ENCODE measurements at places on chromosomes 3 and 15.

DNA sequence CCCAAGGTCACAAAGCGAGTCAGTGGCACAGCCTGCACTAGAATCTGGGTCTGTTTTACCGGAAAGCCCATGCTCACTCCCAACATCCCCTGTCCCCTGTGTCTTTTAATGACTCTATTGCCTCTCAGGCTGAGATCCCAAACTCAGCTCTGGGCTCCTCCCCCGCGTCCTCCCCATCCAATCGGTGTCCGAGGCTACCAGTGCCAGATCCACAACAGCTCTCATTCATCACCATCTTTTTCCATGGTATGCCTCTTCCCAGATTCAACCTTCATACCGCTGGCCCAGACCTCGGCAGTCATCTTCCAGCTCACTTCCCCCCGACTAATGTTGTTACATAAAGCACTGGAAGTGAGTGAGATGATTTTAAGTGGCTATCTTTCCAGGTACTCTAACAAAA, 16.1 kb upstream of the KY start:
- DNase-seq = no peak

- DNase-seq = no peak
These were observed 8.3 kb downstream of the EOGT start for GRCh38 chr3:69005071-69005790.

- no peak for DNase-seq
These were observed 94.1 kb downstream of the SENP2 start for GRCh38 chr3:185680231-185680630.

DNA sequence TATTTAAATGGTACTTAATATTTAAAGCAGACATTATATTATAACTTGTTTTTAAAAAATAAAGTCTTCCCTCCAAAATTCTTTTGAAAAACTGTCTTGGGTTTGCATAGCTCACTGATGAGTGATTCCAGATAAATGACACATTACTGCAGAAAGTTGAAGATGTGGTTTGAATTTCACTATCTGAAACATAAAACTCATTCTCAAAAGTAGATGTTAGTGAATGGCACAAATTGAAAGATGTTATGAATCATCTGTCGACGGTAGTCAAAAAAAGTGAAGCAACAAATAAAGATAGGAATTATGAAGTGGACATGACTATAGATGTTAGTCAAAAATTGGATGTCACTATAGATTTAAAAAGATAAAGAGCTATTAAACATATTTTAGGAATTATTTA, 280.5 kb downstream of the GAP43 start:
- DNase-seq = no peak

- no peak for DNase-seq
These were observed 2.6 kb upstream of the BCL2A1 start for GRCh38 chr15:79973456-79974195.

DNA sequence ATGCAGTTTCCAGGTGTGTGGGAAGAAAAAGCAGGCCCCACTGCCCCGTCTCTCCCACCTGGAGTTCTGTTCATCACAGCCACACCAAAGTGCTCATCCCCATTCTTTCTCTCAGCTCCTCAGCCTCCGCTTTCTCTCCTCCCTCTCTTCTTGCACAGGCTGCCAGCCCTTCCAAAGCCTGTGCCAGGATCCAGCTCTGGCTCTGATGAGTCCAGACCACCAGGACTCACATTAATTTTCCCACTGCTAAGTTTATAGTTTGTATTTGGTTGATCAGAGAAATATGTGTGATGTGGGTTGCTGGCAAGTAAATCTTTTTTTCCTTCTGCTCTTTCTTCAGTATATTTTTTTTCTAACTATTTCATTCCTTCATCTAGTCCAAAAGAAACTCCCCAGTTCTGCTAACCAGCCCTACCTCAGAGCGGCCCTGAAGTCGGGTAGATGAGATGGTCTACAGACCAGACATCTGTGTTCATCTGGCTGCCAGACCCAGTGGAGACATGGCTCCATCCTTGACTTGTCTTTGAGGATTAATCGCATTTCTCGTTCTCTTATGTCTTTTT, 49.8 kb downstream of the BOC start:
- no peak for DNase-seq

- no peak for DNase-seq
These were observed 81.1 kb downstream of the IQCH start for GRCh38 chr15:67335534-67336222.

DNA sequence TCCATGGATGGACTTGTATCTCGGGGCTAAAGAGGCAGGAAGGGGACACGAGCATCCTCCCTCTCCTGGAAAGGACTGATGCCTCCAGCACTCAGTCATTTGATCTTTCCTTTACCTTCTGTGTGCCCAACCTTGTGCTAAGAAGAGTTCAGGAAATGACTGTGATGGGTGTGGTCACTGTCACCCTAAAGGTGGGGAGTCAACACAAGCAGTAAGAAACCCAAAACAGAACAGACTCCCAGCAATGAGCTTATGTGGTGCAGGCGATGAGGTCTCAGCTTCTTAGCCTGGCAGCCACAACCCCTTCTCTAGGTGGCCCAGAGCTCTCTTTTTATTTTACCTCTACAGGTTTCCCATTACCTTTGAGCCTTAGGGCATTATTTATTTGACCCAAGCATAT, 3.8 kb downstream of the MPI start:
- DNase-seq = no peak

DNA sequence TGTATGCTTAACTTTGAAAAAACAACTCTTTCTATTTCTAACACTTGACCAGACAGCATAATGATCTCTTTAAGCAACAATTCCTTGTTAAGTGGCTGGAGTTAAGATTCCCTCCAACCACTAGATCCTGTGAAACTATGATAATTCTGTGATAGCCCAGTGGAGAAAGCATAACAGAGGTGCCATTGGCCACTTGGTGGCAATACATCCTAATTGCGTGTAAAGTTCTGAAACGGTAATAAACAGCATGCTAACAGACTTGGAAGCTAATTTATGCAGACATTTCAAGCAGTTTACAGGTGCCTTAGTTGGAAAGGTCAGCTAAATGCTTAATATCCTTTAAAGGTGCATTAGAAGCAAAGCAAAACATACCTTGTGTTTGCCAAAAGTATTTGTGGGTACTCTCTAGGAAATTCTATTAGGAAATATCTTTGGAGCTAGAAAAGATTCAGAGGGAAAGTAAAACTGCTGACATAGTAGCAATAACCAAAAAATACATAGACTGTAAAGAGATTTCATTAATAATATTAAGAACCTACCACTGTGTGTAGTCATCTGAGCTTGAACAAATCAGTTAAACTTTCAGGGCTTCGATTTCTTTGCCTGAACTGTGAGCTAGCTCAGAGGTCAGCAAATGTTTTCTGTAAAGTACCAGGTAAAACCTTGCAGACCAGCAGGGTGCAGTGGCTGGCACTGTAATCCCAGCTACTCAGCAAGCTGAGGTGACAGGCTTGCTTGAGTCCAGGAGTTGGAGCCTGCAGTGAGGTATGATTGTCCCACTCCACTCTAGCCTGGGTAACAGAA, 19.0 kb upstream of the CSTA start:
- DNase-seq = no peak

DNA sequence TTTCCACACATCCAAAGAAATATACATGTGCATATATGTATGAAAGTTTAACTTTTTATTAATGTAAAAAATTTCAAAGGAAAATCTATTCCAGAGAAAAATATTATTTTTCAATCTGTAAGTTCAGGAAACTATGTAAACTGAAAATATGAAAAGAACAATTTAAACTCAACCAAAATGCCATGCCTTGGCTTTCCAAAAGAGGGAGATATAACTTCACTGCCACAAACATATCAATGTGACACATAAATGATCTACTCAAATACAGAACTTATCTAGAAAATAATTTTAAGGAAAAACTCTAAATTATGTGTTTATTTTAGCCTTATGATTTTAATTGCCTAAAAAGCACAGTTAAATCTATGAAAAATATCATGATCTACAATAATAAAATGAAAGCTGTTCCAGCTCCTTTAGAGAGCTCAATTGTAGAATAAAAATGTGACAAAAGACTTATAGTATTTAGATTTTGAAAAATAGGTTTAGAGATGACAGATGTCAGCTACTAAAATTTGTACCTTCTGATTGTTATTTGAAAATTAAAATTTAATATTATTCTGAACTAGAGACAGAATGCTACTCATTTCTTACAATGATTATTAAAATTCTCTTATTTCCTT, 94.8 kb downstream of the GBE1 start:
- DNase-seq = no peak

GRCh38 chr3:124281453-124282316, 289.8 kb upstream of the ROPN1 start:
- DNase-seq = no peak

GRCh38 chr3:22612927-22613326, 590.2 kb upstream of the UBE2E2 start:
- DNase-seq = no peak

GRCh38 chr3:103657756-103658155, 1222.9 kb downstream of the ZPLD1 start:
- no peak for DNase-seq

- DNase-seq = peak; percentile 5
These were observed 98.8 kb downstream of the AKAP13 start for GRCh38 chr15:85479071-85479647.

DNA sequence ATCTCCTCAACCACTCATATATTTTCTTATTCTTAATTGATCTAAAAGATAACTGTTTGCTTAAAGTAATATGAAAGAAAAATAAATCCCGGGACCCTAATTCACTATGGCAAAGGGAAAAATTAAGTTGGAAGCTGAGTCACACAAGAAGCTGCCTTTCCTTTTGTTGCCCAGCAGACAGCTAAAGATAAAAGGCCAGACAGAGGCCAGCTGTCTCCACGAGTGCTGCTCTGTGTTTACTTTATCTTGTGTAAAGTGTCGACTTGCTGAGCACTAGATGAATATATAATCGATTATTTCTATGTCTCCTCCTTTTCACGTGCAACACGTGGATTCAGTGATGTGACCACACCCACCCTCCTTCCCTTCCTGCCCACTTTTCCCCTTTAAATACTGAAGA, 52.8 kb upstream of the NSMCE3 start:
- DNase-seq = no peak

DNA sequence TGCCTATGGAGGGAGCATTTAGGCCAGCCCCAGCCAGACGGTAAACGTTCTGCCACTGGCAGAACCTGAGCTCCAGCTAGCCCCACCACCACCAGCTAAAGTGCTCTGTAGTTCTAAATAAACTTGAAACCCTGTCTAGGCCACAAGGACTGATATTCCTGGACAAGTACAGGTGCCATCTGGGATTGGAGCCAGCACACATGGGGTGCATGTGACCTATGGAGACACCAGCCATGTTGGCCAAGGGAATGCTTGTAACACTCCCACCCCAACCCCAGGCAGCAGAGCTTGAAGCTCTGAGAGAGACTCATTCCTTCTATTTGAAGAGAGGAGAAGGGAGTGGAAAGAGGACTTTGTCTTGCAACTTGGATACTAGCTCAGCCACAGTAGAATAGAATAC, 284.5 kb upstream of the DCBLD2 start:
- no peak for DNase-seq

GRCh38 chr15:35142578-35142977, 57.5 kb upstream of the NANOGP8 start:
- peak; percentile 0 for DNase-seq

GRCh38 chr3:45966371-45966791, 23.1 kb downstream of the CXCR6 start:
- DNase-seq = no peak

GRCh38 chr3:57078635-57079473, 18.4 kb downstream of the SPATA12 start:
- no peak for DNase-seq

- DNase-seq = no peak
These were observed 667.7 kb downstream of the MAGI1 start for GRCh38 chr3:65371053-65371452.

- DNase-seq = no peak
These were observed 111.8 kb downstream of the SSR3 start for GRCh38 chr3:156443079-156443478.

- no peak for DNase-seq
These were observed 43.4 kb downstream of the PXYLP1 start for GRCh38 chr3:141275032-141275422.

GRCh38 chr3:71117572-71118247, 465.8 kb downstream of the FOXP1 start:
- DNase-seq = no peak

GRCh38 chr15:70159001-70159712, 61.4 kb upstream of the TLE3 start:
- no peak for DNase-seq

- peak; percentile 30 for DNase-seq
These were observed 8.1 kb downstream of the PGBD4 start for GRCh38 chr15:34109797-34110663.

DNA sequence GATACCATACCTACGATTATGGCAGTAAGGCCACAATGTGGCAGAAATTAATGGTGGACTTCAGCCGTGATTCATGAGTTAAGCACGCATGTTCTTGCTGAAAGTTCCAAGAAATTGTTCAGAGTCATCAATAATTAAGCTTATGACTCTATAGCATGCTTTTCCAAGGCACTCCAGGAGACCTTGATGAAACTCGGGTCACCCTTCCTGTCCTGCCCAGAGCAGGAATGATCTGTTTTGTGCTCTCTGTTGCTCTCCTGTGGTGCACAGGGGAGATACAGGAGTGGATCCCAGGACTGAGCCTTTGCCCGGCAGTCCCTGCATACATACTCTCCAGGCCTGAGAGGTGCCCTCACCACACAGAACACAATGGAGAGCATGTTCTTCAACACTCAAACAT, 141.6 kb upstream of the SLC2A2 start:
- no peak for DNase-seq

- no peak for DNase-seq
These were observed 65.1 kb upstream of the CCR4 start for GRCh38 chr3:32886296-32886695.

DNA sequence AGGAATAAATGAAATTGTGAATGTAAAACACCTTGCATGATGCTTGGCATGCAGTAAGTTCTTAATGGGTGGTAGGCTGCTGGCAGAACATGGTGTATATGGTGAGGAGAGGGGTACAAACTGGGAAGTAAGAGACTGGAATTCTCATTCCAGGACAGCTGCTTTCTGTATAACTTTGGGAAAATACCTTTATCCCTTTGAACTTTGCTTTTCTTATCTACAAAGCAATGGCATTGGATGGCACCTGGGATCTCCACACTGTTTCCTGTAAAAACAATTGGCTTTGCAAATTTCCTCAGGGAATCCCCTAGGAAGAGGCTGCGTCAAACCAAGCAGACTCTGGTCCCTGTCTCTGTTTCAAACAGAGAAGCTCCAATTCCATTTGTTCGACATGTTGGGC, 100.7 kb upstream of the SLC4A7 start:
- no peak for DNase-seq

DNA sequence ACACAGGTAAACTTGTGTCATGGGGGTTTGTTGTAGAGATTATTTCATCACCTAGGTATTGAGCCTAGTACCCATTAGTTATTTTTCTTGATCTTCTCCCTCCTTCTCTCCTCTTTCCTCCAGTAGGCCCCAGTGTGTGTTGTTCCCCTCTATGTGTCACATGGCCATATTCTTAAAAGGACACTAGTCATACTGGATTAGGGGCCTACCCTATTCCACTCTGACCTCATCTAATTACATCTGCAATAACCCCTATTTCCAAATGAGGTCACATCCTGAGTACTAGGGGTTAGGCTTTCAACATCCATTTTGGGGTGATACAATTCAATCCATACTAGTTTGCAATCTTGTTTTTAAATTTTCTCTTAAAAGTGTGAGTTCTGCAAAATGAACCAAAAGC, 142.8 kb downstream of the IMPG2 start:
- DNase-seq = no peak

All from amniotic stem cell (primary cell).